ENCODE measurements at places on chromosomes 7 and 10.

GRCh38 chr7:28954471-28954870, 3.7 kb downstream of the TRIL start:
- DNase-seq, result no peak

GRCh38 chr10:63910806-63911205, 389.6 kb downstream of the REEP3 start:
- no peak for DNase-seq

DNA sequence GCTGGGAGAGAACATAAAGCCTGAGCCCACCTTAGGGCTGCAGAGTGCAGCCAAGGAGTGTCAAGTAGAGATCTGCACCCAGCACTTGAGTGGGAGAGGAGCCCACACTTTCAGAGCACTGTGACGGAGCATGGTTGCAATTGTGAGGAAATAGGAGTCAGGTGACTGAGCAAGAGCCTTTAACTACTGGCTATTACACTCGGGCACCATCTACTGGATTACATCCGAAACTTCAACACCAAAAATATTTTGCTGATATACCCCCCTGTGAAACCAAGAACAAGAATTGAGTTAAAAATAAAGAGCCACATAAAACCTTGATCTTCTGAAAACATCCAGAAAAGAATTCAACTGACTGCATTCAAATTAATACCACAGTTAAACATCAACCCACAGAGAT, 657.9 kb downstream of the NXPH1 start:
- DNase-seq, result no peak

DNA sequence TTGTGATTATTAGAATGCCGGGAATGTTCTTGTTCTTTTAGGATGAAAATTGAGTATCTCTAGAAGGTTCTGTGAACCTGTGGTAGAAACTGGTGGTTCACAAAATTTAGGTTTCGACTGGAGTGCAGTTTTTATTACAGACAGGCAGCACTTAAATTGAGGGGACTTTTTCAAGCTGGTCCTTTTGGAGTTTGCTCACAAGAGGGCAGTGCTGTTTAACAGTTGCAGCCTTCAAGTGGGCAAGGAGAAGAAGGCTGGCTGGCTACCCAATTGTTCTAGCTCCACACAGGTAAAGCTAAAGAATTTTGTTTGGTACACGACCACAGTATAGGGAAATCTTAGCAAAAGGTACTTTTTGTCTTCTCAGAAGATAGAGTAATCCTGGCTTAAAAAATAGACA, 233.6 kb downstream of the SNX13 start:
- DNase-seq, result no peak

GRCh38 chr10:130543794-130544193, 407.6 kb downstream of the GLRX3 start:
- no peak for DNase-seq

GRCh38 chr10:73246322-73246645, 771 bp downstream of the DNAJC9 start:
- DNase-seq, result no peak

DNA sequence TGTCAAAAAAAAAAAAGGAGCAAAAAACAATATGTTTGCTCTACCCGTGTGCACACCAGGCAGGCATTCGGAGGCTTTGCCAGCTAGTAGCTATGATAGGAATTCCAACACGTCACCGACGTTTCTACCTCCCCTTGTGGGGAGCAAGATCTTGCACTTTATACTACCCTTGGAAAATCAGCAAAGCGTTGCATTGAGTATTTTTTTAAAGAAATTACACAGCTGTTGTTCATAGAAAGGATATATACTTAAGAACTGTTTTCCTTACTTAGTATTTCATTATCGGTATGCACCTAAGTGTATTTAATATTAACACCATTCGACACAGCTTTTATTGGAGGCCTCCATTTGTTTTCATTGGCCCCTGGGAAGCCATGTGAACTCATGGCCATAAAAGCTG, 159.9 kb upstream of the MGMT start:
- no peak for DNase-seq

GRCh38 chr7:130134106-130134636, 63.8 kb downstream of the KLHDC10 start:
- no peak for DNase-seq

- no peak for DNase-seq
Observed at GRCh38 chr10:52129410-52130178, 184.5 kb upstream of the DKK1 start.

DNA sequence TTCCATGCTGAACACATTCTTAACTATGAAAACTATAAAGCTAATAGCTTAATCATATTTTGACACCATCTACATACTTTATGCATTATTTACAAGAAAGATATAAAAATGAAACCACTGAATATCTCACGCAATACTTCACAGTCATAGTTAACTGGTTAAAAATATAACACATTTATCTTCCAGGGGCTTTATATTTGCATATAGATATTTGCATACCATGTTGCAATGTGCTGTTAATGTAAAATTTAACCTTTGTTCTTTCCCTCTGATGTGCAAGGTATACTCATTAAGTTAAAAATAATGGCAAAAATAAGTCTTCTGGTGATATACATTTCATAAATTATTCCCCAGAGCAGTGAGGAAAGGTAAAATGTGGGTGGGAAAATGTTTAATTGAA, 76.9 kb upstream of the MGMT start:
- no peak for DNase-seq

- no peak for DNase-seq
Observed at GRCh38 chr10:30121401-30121800, 62.0 kb upstream of the JCAD start.

DNA sequence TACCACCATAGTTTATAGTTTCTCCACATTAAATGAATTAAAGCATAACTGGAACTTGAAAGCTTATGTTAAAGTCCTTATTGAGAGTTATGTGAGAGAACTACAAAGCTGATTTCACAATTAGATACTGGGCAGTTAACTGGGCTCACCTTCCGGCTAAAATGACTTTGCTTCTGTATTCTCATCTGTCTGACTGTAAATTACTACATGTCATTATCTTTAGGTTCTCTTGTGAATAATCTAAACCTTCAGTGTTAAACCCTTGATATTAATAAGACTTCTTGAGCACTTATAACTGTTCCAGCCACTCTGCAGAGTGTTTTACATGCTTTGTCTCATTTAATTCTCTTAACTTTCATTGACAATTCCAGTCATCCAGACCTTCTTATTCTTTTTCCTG, 3.9 kb downstream of the KLHL7 start:
- DNase-seq, result no peak

DNA sequence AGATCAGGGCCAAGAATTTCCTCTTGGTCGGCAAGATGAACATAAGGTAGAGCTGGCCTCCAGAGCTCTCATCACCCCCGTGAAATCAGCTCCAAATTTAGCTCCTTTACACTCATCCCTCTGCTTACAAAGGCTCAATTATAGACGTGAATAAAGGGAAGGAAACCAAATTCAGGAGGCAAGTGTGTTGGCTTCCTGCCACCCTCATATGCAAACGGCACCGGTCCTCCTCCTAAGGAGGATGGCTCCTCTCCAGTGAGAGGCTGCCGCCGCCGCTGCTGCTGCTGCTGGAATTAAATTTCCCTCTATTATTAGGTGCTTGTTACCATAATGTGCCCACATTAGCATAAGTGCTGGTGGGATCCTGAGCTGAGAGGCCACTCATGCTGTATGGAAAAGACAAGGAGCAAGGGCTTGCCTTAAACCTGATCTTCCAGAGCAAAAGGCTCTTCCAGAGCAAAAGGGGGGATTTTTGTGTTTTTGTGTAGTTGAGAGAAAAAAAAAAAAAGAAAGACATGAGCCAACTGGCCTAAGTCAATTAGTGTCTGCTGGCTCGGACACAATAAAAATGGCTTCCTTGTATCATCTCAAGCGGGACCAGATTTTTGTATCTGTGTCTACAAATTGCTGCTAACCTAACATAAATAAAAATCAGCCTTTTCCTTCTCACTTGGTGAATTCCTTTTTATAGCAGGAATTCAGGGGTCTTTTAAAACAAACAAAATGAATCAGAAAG, 68.4 kb downstream of the CDHR3 start:
- DNase-seq, result no peak

DNA sequence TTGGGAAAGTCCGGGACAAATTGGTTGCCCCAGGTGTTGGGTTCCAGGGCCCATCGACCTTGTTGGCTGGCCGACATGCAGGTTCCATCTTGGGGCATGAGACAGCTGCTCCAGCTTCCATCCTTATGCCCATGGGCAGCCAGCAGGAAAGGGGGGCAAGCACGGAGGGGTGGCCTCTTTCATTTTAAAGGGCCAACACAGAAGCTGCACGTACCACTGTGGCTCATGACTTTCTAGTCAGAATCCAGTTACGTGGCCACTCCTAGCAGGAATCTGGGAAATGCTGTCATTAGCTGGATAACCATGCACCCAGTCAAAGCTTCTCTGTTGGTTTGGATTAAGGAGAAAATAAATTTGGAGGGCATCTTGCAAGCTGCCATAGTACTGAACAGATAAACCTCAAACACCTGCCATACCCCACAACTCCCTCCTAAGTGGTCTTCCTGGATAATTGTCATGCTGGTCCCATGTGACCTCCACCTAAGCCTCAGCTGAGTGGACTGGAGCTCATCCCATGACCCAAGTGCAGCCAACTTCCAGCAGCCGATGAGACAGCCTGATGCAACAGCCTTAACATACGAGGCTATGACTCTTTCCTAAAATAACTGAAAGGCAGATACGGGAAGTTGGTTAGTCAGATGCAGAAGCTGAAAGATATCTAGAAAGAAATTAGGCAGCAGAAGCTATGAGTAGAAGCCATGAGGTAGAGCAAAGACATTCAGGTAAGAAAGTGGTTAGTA, 21.4 kb upstream of the GSDME start:
- DNase-seq, result no peak

- DNase-seq, result no peak
Observed at GRCh38 chr10:124748166-124748565, 4.0 kb upstream of the FAM53B start.

DNA sequence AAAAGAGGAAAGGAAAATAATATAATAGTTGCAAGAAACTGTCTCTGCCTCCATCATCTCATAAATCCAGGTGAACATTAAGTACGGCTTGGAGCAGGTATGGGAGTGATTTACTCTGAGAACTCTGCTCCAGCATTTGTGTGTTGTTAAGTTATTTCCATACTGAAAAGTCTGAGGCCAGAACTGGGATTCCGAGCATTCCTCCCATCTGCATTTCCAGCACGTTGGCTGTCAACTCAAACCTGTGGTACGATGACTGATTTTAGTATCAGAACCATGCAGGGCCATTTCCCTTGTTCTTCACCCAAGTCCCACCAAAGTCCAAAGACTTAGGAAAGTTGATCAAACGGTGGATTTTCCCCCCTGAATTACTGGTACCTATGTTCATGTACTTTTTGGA, 104.9 kb downstream of the CREB5 start:
- no peak for DNase-seq

- DNase-seq, result no peak
Observed at GRCh38 chr7:147432079-147432478, 1158.5 kb upstream of the C7orf33 start.

- no peak for DNase-seq
Observed at GRCh38 chr7:69091521-69091920, 506.8 kb upstream of the AUTS2 start.

- DNase-seq, result no peak
Observed at GRCh38 chr7:138245682-138246081, 169.4 kb downstream of the AKR1D1 start.

GRCh38 chr10:10869592-10869991, 148.1 kb upstream of the CELF2 start:
- DNase-seq, result no peak

- no peak for DNase-seq
Observed at GRCh38 chr7:155814316-155815276, 2.3 kb upstream of the SHH start.

DNA sequence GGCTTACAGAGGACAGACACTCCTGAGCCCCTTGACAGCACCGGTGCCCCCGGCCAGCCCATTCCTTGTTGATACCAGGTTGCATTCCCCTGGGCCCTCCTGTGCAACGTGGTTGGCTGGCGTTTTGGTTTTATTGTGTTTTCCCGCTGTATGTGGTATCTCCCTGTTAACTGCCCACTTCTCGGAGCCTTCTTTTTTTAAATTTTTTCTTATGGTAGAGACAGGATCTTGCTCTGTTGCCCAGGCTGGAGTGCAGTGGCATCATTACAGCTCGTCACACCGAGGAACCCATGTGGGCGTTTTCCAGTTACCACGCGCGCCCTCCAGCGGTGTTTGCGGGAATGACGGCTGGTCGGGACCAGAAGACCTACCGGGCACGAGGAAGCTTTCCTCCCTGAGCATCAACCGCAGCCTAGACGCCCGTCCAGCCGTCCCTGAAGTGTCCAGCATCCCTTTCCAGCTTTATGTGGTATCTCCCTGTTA, 16.9 kb upstream of the ZFAND2A start:
- peak; percentile 36 for DNase-seq

- DNase-seq, result no peak
Observed at GRCh38 chr10:4230036-4230435, 445.0 kb upstream of the KLF6 start.

DNA sequence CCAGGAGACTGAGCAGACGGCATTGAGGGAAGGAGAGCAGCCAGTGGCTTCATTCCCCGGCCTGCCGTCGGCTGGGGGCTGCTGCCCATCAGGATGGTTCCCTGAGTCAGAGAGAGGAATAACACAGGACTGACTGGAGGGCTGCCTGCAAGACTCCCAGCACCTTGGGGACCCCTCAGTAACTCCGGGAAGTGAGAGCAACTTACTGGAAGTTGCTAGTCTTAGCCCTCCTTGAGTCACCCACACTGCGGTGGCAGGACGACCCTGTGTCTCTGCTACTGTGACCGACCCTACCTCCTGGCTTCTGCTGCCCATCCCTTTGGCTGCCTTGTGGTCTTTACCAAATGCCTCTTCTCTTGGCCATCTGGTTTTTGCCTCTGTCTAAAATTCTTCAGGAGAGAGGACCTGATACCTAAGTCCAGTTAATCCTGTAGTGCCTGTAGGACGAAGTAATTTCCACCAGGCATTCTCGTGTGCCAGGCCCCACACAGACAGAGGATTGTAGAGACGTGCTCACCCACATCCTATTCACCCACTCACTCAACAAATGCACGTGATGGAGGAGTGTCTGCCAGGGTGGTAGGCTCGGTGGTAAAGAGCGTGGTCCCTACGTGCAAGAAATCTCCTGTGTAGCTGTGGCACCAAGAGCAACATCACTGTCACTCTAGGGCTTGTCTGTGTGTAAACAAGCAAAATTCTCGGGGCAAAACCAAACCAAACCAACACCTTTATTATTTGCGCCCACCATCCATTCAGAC, 156.5 kb downstream of the PRKCQ start:
- DNase-seq, result no peak

All from activated CD8-positive, alpha-beta memory T cell treated with anti-CD3 and anti-CD28 coated beads for 1 hour (primary cell).